ENCODE measurements at places on chromosomes 6 and 20.

DNA sequence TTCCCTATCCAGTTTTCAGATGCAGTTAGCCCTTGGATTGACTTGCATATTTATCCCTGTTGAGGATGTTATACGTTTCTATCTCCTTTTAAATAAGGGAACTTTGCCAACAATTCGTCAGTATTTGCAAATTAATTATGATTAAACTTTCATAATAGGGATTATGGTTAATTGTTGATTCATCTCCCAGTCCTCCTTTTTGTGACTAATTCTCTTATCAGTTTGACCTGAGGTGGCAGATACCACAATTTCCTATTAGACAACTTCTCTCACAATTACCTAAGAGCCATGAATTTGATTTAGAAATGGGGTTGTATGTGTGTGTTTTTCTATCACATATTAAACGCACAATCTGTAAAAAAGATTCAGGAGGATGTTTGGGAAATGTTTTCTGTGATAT lies 172.9 kb downstream of the LAMA2 start:
- no peak for DNase-seq

DNA sequence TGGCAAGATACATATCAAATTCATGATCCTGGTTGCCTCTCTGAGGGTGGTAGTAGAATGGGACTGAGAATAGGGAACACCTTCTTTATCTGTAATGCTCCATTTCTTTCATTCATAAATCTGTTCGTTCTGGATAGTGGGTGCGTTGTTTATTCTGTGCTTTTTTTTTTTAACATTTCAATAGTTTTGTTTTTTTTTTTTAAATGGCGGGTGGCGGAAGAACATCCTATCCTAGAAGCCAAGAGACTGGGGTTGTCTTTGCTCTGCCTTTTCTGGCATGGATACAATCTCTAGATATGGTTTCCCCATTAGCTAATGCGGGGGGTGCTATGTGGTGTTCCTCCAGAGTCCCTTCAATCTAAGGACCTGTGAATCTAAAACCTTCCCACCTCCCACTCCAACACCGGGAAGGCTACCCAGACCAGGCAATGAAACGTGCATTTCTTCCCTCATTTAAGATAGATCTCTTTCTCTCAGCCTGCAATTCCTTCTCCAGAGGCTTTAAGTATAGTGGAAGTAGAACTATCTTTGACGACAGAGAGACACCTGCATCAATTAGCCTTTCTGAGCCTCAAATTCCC lies 883 bp upstream of the CCDC28A start:
- DNase-seq: no peak

DNA sequence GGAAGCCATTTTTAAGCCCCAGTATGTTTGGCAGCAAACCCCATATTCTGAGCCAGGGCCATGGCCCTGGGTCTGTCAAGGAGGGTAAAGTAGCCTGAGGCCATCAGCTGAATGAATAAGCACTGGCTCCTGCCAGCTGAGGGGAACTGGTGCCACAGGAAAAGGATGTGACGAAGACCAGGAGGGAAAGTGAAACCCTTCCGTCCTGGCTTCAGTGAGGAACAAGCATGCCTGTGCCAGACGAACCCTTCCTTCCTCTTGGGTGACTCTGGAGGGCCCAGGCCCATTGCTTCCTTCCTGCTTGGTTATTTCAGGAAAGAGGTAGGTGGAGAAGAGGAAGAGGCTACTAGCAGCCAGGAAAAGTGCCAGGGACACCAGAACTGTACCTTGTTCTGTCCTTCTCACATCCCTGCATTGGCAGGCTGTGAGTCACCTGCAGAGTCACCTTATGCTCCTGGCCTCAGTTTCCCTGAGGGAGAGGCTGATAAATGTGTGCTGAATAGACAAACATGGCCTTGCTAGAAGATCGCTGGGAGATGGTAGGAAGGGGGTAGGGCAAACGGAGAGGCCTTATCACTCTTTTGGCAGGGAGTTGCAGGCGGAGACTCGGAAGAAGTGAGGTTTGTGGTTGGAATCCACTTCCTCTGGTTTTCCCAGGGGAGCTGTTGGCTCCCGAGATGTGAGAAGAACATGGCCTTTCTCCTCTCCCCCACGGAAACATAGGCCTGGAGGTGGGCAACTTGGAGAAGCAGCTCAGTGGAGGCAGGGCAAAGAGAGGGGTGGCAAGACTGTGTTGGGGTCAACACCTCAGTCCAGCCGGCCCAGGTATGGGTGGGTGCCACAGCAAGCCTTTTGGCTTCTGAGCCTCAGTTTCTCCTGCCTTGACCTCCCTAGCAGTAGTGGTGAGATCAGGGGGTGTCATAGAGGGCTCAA lies 37.4 kb downstream of the COX4I2 start:
- peak; percentile 72 for DNase-seq

DNA sequence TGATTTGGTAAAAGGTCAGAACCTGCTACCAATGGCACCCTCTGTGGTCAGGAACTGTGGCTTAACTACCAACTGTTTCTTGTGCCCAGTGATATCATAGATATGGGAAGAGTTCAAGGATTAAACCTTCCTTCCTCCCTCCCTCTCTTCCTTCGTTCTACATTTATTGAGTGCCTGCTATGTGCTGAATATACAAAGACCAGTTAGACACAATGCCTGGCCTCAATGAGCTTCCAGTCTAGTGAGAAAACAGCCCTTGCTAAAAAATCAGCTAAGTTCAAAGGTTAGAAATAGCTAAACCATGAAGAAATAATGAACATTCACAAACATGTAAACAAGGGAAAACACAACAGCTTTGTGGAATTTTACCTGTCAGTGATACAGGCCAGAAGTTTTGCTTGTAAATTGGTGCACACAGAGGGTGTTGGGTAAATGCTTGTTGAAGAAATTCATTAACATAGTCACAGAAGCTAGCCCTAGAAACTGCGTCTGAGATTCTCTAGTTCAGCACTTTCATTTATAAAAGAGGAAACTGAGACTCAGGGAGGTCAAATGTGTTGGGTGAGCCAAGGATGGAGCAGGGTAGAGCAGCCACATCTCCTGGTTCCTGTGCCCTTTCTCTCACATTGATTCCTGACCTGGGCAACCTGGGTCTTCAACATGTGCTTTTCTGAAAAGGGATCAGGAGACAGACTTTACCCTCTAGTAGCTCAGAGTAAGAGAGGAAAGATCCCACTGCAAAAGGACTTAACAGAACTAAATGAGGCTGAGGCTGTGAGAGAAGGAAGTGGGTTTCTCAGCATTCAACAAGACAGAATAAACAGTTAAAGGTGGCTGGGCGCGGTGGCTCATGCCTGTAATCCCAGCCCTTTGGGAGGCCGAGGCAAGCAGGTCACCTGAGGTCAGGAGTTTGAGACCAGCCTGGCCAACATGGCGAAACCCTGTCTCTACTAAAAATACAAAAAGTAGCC lies 14.4 kb upstream of the FOXO3 start:
- DNase-seq: no peak

GRCh38 chr20:44896583-44896982 lies 11.1 kb downstream of the YWHAB start:
- DNase-seq: no peak

- DNase-seq: no peak
These were observed 33.0 kb downstream of the SPTLC3 start for GRCh38 chr20:13041574-13042457.

- DNase-seq: no peak
These were observed 160.3 kb upstream of the CDYL start for GRCh38 chr6:4615891-4616290.

DNA sequence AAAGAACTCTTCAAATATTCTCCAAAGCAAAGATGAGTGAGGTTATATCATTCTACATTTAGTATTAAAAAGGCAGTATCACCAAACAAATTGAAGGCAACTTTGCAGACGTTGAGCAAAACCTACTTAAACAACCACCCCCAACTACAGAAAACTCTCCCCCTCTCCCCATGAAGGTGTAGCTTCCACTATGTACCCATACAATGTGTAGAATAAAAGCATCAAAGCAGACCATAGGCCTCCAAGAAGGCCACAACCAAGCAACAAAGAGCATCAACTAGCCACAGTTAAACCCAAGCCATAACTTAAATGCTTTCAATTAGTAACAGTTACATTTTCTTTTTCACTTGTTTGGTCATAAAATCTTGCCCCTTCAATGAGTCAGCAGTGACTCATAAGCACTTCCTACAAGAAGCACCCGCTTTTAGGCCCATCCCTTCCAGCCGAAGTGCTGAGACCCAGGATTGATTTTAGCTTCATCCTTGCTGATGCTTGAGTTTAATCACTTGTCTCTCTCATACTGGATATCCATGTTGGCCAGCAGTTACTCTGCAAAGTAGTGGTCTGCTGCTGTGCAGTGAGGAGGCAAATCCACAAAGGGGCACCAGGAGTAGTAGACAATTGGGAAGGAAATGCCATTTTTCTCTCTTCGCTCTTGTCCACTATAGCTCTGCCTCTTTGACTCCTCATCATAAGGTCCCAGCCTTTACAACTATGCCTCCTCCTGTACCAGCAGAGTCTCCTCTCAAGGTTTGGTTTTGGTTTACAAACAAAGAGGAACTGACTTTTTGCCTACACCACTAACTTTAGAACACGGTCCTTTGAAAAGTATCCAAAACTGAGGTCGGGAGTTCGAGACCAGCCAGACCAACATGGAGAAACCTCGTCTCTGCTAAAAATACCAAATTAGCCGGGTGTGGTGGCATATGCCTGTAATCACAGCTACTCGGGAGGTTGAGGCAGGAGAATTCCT lies 8.4 kb upstream of the NUP153 start:
- no peak for DNase-seq

DNA sequence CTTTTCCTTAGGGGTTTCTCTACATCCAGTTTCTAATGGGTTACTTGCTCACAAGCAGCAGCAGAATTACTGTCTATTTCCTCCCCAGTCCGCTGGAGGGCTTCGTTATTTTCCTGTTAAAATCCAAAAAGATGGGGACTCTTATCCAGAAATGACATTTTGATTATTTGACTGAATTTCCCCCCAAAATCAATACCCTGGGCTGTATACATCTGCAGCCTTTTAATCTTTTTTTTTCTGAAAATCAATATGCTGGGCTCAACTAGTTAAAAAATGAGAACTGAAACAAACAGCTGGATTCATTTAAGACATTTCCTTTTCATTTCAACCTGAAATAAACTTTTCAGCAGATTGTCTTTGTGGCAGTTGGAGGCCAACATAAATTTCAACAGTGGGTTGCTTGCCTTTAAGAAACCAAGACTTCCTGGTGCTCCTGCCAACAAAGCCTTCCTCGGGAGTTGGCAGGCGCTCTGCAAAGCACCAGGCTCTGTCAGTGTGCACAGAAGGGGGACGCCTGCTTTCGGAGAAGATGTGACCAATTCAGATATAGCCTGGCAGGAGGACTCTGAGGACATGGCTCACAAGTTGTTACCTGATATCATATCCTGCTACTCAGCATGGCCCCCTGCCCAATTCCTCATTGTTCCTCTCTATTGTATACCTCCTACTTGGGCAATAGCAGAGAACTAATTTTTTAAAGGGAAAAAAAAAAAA lies 204.7 kb upstream of the ARG1 start:
- peak; percentile 41 for DNase-seq

- DNase-seq: no peak
These were observed 106.3 kb downstream of the GFRAL start for GRCh38 chr6:55433446-55434130.

DNA sequence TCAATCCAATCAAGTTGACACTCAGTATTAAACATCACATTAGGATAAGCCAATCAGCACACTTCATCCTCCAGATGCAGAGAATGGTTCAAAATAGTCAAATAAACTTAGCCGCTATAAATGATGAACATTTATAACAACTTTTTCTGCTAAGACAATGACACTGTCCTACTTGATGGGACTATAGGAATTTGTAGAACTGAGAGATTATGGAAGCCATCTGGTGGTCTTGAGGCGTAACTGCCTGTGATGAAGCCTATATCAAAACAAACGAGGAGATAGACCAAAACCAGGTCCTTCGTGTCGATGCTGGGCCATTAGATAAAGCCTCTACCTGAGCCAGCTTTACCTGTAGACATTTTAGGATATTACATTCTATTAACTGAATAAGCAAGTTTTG lies 631.1 kb downstream of the COL12A1 start:
- DNase-seq: no peak

GRCh38 chr20:25011831-25012241 lies 19.3 kb upstream of the APMAP start:
- peak; percentile 39 for DNase-seq

- no peak for DNase-seq
These were observed 240.8 kb upstream of the KCNQ5 start for GRCh38 chr6:72381076-72381475.

GRCh38 chr6:152147269-152147668 lies 339.8 kb downstream of the ESR1 start:
- no peak for DNase-seq

DNA sequence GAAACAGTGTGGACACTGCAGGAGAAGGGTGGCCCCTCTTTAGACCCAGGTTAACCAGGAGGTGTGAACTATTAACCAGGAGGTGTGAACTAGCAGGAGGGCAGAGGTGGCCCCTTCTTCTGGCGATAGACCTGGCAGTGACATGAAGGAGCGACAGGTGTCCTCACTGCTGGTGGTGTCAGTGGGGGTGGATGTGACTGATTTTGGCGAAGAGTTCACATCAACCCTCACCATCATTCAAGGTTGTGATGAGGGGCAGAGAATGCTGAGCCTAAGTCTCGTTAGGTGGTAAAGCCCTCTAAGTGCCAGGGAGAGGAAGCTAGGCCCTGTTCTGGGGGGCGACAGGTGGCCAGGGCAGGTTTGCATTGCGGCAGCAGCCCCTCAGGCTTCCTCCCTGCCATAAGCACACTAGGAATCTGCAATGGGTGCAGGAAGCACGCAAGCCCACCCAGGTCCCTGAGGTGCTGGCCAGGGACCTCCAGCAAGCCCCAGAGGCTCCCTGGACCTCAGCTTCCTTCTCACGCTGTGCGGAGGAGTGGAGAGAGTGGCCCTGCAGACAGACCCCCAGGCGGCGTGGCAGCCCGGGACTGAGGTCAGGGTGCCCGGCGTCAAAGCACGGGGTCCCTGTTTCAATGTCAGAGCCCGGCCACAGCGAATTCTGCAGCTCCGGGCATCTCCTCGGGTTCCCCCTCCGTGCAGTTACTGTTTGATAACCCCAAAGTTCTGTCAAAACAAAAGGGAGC lies 13.7 kb downstream of the NPEPL1 start:
- DNase-seq: no peak

- no peak for DNase-seq
These were observed 36.8 kb downstream of the SASH1 start for GRCh38 chr6:148379481-148379880.

DNA sequence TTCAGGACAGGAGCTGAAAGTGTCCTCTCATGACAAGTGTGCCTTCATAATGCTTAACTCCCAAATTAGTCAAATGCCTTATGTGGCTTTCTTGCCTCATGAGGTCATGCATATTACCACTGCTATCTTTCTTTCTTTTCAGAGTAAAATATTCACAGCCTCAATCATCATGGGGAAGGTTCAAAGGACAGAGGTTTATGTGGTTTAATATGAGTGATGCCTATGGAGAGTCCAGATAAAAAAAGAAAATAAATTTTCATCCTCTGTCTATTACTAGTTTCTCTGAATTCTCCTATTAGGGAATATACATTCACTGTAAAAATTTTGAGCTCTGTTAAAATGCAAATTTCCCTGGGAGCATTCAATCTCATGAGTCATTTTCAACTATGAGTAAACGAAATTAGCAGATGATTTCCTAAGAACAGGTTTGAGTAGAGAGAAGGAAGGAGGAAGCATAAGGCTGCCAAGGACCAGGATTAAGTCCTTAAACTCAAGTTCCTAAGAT lies 396.9 kb upstream of the ADGRB3 start:
- DNase-seq: no peak

Data from head of caudate nucleus (tissue), 42 donors.